Mesenteric fat pad (tissue), 1 donor: ENCODE measurements at places on chromosomes 4 and X. TPM values are rescaled to one million over a fixed set of nuclear protein-coding genes. Genes with fewer than 3 reads are reported as not detected.

DNA sequence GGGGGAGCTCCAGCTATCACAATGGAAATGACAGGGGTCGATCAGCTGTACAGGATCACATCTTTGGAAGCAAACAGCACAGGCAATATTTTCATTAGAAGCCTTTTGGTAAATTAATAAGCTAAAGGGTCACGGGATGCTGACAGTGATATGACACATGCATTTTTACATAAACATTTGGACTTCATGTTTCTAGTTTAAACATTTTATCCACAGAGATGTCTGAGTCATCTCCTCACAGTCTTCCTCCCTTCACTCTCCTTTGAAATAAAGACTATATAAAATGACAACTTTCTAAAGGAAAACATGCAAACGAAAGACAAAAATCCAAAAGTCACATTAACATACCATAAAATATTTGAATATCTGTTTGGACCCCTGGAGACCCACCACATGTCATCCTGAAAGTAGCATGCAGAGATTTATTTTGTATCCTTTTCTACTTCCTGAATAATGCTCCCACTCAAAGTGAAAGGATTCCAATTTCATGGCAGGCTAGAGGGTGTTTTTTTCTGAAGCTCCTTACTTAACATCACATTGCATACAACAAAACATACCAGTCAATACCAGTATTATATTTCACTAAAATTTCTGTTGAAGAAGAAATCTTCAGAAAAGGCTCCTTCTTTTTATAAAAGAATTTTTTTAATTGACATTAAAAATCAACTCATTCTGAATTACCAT is 200.1 kb upstream of the PPARGC1A start:
- no peak for DNase-seq

DNA sequence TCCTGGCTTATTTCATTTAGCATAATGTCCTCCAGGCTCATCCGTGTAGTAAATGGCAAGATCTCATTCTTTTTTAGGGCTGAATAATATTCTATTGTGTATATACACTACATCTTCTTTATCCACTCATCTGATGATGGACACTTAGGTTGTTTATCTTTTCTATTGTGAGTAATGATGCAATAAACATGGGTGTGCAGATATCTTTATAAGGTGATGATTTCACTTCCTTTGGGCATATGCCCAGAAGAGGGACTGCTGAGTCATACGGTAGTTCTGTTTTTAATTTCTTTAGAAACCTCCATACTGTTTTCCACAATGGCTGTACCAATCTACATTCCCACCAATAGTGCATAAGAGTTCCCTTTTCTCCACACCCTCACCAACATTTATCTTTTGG is 317.6 kb upstream of the CNKSR2 start:
- no peak for DNase-seq

GRCh38 chrX:154121961-154122360 is 22.1 kb upstream of the OPN1LW start:
- DNase-seq: no peak

Gene PGAM4
- not detected for total RNA-seq

Gene NOCT
- 28.6 TPM for total RNA-seq

Gene GCNA
- 1.3 TPM for total RNA-seq

Gene TLL1
- total RNA-seq: 7.2 TPM
